CMK (cell line): ENCODE measurements at places on chromosomes 3 and 15.

DNA sequence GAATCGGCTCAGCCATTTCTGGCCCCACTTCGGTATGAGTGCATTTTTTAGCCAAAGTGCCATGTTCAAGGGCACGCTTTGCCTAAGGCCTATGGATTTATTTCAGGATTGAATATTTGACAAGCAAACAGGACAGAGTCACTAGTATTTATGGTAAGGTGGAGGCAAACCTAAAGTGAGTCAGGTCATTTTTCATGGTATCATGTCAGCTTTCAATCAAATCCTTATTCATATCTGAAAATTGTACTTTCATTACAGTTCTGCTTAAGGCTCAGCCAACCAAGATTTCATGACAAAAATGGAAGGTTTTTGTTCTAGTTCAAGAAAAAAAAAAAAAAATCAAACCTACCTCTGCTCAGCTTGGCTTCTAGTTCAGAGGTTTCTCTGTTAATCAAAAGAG lies 30.5 kb upstream of the ICE2 start:
- DNase-seq = no peak

- no peak for DNase-seq
Observed at GRCh38 chr3:16668776-16669545, 63.7 kb upstream of the DAZL start.

GRCh38 chr3:142275856-142276255 lies 50.5 kb upstream of the GK5 start:
- DNase-seq = no peak

- DNase-seq = no peak
Observed at GRCh38 chr15:38888701-38889221, 324.1 kb upstream of the RASGRP1 start.
